Activated T-cell treated with anti-CD3 and anti-CD28 coated beads for 48 hours (primary cell): ENCODE measurements at places on chromosomes 3 and 15.

DNA sequence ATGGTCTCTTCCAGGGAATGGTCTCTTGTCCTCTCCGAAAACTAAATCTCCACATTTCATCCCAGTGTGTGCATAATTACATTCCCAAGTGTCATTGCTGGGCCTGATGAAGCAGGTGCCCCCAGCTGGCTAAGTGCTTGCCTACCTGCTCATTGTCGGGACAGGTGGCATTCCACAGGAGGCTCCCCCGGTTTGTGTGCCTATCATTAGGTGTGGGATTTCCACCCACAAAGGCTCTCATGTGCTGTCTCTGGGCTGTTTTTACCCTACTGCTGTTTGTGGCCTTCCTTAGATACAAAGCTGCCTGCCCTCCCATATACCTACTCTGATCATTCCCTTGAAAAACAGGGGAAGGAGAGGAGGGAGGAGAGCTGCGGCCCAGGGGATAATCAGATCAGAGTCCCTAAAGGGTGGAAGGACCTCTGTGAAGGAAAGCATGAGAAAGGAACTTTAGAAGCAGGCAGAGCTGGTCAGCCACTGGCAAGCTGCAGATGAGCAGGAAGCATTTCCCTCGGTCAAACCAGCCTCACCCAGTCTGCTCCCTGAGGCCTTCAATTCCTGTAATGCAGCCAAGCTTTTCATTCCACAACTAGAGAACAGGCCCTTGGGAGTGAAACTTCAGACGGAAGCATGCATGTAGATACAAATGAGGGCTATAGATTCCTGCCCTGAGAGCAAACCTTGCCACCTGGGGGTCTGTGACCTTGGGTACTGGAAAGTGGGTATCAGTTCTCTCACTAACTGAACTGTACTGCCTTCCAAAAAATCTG is 60.7 kb upstream of the HEG1 start:
- no peak for DNase-seq

DNA sequence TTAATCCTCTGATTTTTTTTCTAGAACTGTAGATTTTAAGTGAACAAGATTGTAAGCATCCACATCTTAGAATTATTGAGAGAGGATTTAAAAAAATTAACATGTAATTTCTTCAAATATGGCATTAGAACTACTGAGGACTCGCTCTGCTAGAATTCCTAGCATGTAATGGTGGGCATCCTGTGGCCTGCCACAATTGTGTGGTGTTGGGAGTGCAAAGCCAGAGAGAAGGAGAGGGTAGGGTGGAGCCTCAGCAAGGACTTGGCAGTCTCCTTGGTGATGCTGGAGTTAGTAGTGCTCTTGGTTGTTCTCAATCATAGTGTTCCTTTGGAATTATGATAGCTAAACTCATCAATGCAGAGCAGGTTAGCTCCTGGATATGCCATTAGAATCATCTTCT is 443.9 kb upstream of the TBL1XR1 start:
- no peak for DNase-seq

- DNase-seq: no peak
Observed at GRCh38 chr3:13002398-13003124, 70.7 kb downstream of the IQSEC1 start.

- DNase-seq: no peak
Observed at GRCh38 chr3:73739791-73740453, 115.2 kb upstream of the PDZRN3 start.

- peak; percentile 28 for DNase-seq
Observed at GRCh38 chr3:13282986-13283876, 136.9 kb downstream of the NUP210 start.
